H7 (cell line): ENCODE measurements at places on chromosomes 1 and 21.

GRCh38 chr1:75353051-75353450 lies 218.9 kb downstream of the LHX8 start:
- no peak for DNase-seq

GRCh38 chr21:45640888-45641479 lies 2.5 kb upstream of the PCBP3 start:
- peak; percentile 92 for DNase-seq

DNA sequence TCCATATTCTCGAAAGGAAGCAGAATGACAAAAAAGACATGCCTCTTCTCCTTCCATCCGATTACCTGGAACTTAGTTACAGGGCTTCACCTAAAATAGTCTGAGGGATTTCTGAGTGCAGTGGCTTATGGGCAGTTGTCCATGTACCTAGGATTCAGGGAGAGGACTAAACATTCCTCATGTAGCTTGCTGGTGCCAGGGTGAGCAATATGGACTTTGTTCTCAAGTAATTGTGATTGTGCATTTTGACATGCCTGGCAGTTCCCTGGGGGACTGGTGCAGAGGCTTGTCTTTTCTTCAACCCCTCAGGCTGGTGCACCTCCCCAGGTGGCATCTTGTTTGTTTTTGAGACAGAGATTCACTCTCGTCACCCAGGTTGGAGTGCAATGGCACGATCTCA lies 6.1 kb upstream of the PSEN2 start:
- DNase-seq, result no peak

DNA sequence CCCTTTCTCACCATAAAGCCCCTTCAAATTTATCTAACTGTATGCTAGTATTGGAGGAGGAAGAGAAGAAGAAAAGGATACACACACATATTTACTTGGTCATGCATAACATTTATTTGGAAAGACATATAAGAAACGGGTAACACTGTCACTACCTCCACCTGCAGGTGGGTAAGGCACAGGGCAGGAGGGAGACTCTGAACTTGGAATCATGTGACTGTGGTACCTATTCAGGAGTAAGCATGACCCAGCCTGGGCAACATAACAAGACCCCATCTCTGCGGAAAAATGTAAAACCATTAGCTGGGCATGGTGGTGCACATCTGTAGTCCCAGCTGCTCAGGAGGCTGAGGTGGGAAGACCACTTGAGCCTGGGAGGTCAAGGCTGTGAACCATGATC lies 1.4 kb upstream of the PADI6 start:
- peak; percentile 86 for DNase-seq

GRCh38 chr1:156281693-156282478 lies 739 bp downstream of the SMG5 start:
- peak; percentile 44 for DNase-seq

- peak; percentile 23 for DNase-seq
Observed at GRCh38 chr1:109396871-109397580, 692 bp downstream of the SORT1 start.

- DNase-seq, result no peak
Observed at GRCh38 chr1:27967106-27967883, 7.5 kb downstream of the XKR8 start.

- DNase-seq, result no peak
Observed at GRCh38 chr1:31880957-31881687, 57.0 kb downstream of the PTP4A2 start.

DNA sequence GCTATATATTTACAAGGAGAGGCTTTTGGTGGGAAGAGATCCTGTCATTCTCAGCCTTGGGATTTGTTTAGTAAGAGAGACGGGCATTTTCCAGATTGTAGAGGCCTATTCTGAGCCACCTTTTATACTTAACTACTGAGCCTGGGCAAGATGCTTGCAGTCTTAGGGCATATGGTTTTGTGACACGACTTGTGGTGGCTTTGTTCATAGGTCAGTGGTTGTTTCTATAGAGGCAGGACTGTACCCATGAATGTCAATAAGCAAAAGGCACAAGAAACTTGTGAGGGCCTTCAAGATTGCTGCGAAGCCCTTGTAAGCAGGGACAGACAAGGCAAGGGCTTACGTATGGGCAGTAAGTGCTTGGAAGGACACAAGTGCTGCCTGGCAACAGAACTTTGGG lies 3.4 kb upstream of the FCRL3 start:
- no peak for DNase-seq

DNA sequence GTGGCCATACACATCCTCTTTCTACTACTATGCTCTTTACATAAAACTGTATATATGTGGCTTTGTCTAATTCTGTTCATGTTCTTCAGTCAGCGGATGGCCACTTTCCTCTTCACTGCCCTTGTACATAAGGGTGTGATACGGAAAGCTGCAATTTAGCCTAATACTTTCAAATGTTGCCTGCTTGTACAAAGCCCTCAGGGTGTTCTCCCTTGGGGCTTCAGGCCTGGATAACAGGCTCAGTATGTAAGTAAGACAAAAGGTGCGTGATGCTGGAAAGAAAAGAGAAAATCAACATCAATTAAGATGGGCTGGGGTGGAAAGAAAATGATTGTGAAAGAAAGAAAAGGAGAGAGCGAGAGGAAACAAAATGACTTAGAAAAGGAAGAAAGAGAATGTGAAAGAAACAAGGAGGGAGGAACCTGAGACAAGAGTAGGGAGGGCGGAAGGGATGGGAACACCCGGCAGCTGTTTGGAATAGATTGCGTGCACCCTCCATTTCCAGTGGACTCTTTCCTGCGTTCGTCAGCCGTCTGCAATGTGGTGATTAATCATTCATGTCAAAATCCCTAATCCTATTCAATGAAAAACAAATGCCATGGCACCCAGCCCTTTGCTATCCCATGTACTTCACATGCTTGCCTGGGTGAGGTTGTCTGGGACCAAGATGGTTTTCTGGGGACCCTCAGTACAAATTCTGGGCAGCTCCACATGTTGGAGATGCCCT lies 553.6 kb downstream of the NUF2 start:
- DNase-seq, result no peak

DNA sequence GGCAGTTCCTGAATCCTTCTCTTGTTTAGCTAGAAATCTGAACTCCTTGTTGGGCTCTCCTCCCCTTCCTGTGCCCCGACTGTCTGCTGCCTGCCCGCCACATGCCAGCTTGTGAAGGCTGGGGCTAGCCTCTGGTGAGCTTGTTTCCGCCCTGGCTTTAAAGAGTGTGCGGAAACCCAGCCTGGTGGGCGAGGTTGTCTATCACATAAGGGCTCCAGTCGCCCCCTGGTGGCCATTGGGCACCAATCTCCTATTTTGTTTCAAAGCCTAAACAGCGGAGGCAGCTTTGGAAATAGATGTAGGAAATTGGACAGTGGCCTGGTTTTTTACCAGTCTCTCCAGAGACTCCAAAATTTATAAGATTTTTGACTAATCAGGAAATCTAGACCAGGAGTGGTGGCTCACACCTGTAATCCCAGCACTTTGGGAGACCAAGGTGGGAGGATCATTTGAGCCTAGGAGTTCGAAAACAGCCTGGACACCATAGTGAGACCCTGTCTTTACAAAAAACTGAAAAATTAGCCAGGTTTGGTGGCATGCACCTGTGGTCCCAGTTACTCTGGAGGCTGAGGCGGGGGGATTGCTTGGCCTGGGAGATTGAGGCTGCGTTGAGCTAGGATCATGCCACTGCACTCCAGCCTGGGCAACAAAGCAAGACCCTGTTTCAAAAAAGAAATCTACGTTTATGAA lies 9.8 kb downstream of the ATP8B2 start:
- peak; percentile 90 for DNase-seq

DNA sequence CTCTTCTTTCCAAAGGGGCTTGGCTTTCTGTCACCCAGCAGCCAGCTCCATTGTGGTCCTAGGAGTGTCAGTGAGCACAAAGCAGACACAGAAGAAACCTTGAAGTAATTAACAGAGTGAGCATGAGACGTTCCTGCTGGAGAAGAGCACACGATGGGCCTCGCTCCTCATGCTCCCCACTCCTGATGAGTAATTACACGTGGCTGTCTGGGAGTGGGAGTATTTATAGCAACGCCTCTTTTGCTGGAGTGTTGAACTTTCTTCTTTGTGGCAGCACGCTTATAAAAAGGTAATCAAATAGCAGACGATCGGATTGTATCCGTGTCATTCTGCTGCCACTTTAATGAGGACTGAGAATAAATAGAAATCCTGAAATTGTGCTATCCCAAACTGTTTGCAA lies 185.8 kb downstream of the CAMTA1 start:
- DNase-seq, result peak; percentile 16

GRCh38 chr1:204799630-204800029 lies 71.0 kb upstream of the NFASC start:
- no peak for DNase-seq

GRCh38 chr1:25873120-25873519 lies 2.4 kb downstream of the PAQR7 start:
- DNase-seq, result peak; percentile 5

GRCh38 chr1:59367301-59368007 lies 70.6 kb downstream of the FGGY start:
- no peak for DNase-seq

GRCh38 chr1:45647248-45648021 lies 23.6 kb upstream of the CCDC17 start:
- DNase-seq, result no peak

DNA sequence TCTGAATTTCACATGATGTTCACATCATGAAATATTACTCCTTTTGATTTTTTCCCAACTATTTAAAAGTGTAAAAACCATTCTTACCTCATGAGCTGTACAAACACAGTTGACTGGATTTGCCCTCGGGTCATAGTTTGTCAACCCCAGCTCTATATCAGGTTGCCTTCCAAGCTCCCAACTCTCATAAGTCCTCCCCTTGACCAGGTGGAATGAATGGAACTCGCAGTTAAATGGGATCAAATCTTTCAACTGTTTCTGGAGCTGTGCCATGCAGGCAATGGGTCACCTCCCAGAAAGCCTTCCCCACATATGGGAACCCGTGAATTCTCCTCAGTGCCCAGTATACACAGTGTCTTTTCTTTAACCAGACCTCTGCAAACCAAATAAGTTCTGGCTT lies 169.8 kb upstream of the FOXD3 start:
- DNase-seq, result no peak

DNA sequence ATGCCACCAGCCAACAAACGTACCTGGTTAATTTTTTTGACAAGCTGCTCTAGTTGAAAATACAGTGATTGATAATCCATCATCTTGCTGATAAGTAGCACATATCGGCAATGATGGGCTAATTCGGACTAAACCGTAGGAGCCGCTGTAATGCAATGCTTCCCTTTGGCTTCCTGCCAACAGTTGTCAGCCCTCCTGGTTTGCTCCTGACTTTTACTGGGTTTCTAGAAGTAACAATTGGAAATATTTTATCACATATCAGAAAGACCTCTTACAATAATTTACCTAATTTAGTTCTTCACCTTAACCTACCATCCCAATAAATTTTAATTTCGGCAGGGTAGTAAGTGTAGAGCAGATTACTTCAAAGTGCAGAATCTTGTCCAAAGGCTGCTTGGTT lies 148.5 kb downstream of the DHRS3 start:
- DNase-seq, result no peak

DNA sequence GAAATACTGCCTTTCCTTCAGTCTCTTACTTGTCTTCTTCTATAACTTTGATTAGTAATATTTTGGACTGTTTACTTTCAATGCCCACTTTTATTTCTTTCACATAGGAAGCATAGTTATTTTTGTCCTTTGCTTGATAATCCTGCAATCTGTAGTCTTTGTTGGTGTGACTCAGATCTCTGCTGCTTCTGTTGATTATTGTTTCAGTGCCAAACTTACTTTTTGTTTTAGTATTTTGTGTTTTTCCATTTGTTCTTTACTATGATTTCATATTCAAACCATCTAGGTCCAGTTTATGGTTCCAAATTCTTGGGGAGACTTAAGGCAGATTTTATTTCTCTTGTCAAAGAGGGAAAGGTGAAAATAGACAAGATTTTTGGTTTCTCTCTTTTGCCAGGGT lies 399.9 kb downstream of the HLX start:
- no peak for DNase-seq

DNA sequence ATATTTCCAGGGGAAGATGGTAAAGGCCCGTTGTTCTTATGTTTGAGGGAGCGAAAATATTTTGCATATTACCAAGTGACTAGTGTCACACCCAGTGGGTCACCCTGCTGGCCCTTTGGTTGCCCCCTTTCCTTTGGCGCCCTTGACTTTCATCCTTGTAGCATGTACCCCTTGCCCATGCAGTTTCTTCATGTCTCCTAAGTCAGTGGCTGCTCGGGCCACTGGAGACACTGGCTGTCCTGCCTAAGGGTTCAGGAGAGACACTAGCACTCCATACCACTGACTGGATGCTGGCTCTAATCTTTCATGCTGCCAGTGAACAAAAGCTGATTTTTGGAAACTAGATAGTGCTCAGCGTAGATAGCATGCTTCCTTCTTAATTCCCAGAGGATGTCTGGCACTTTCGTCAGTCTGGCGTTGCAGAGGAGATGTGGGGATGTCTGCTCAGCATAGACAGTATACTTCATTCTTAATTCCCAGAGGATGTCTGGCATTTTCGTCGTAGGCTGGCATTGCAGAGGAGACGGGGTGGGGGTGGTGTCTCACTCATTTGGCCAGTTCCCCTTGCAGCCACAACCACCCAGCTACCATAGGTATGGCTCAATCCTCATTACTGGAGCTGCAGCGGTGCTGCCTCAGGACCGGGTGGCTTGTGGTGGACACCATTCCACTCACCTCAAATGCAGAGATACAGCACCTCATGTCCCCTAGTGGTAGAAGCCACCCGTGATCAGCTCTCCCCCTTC lies 770.9 kb upstream of the TPTE start:
- no peak for DNase-seq

GRCh38 chr1:14580986-14581385 lies 17.5 kb upstream of the KAZN start:
- DNase-seq, result no peak

DNA sequence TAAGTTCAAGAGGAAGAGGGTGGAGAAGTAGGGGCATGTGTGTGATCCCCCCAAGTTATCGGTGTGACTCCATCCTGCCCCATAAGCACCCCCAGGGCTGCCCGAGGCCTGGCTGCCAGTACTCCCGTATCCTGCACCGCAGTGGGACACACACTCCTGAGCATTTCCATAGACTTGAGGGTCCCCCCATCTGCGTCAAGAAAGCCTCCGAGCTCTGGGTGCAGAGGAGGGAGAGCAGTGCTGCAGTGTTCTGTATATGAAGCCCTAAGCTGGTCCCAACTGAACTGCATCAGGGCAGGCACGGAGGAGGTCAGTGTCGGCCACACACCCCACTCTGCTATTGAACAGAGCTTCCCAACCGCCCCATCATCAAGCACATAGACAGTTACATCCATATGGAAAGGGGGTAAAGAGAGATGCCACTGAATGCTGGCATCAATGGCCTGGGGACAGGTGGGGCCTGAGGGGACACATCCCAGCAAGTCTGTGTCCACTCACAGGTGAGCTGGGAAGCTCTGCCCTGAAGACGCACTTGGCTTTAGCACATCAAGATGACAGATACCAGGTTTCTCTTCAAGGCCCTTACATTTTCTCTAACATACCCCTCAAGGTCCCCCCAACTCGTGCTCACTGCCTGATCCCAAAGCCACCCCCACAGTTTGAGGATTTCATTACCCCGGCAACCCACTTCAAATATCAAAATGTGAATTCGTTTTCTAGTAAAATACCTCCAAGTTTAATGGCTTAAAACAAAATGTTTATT lies 64.3 kb downstream of the EVA1C start:
- DNase-seq, result no peak
